ENCODE measurements at places on chromosomes 16 and 17.

GRCh38 chr16:19919142-19919541, 34.5 kb upstream of the GPRC5B start:
- DNase-seq, result no peak

DNA sequence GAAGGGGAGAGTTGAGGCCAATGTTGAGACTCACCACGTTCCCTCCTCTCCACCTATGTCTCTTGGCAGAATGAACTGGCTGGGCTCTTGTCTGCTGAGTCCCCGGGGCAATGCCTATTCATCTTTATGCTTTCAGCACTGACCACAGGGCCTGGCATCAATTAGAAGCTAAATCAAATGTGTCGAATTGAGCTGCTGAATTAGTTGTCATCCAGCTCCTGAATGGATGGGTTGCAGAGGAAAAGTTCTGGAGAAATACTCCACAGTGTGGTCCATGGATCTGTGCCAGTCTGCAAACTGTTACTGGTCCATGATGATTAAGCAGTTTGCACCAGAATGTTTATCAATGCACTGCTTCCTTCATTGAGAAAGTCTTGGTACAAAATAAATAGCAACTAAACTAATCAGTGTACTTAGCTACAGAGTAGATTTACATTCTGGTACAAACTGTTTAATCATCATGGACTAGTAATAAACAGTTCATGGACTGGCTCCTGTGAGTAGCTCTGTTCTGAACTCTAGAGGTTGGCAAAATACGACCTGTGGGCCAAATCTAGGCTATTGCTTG, 4.6 kb downstream of the CNGB1 start:
- no peak for DNase-seq

- no peak for DNase-seq
These were observed 5.2 kb downstream of the RND2 start for GRCh38 chr17:43030137-43030767.

DNA sequence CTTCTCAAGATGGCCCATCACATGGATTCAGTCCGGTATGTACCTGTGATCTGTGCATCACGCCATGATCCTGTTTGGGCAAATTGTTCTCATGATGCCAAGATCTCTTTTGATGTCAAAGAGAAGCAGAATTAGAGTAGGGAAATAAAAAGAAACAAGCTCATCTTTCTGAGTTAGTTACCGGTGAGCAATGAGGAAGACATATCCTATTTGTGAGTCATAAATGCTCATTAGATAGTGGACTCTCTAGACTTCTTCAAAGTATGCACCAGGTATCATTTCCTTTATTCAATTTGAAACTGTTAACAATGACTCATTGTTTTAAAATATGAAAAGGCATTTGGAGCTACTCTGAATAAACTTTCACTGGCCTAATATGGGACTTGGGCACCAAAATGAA, 8.0 kb upstream of the KRTAP4-12 start:
- no peak for DNase-seq

DNA sequence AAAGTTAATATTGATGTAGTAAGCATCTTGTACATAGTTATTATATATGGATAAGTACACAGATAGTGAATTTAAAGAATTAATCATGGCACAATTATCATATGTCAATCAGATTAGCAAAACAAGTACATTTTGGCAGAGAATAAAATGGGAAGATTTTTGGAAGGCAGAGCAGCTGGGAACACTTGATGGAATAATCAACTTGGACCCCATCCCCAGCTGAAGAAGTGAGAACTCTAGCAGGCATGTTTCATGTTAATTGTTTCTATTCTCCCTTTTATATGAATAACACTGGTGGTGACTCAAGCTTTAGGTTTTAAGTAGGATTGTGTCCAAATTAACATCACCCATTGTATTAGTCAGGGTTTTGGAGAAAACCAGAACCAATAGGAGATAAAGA, 198.7 kb downstream of the KCNJ2 start:
- no peak for DNase-seq

DNA sequence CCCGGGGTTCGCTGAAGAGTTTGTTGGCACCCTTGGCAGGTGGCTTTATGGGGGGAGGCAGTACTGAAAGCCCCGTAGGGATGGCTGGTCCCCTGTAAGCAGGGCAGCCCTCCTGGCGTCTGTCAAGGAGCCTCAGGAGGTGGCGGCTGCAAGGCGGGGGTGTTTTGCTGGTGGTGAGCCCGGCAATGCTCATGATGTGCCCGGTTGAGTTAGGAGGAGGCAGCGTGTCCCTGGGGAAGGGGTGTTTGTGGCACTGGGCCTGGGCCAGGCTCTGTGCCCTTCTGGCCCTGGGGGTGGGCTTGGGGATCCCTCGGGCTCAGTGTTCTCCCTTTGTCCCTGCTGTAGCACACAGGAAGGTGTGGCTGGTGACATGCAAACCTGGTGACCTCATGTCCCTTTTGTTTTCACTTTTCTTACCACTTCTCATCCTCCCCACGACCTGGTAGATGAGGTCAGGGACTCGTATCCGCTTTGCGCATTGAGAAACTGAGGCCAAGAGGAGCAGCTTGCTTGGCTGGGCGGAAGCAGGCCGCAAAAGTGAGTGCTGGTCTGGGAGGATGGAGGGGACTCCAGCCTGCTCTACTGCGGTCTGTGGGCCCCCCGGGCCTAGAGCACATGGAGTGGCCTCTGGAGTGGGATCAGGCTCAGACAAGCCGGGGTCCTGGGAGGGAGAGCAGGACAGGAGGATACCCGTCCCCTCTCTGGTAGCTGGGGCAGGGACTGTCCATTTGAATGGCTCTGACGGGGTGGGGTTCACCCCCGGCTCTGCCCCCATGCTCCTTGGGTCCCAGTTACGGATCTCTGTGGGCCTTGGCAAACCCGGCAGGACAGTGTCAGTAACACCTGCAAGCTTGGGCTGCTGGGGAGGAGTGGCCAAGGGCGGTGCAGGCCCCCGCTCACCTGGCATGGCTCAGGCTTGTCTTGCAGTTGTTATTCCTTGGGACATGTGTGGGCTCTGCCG, 2.2 kb downstream of the SNN start:
- DNase-seq, result no peak

GRCh38 chr17:352421-353212, at the start of gene RPH3AL:
RPH3AL (minus strand) TSS chr17:352807; CDS start chr17:327543, 25,264 bp downstream.
- no peak for DNase-seq

DNA sequence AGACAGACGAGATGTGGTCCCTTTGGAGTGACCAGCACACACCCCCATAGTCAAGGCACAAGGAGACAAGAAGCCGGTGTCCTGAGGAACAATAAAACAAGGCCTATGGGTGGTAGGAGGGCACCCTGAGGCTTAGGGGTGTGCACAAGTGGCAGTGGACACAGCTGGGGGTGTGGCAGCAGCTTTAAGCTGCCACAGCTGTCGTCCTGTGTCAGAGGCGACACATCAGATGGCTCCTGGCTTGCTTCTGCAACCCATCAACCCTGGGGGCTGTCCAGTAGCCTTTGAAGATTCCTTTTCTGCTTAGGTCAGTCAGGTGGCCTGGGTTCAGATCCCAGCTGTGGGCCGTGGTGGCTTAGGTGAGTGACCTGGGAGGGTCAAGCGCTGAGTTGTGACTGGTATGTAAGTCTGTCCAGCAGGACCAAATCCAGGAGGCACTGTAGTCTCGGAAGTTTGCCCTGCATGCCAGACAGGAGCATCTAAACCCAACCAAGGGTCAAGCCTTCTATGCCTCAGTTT, 15.8 kb downstream of the DRC3 start:
- DNase-seq, result no peak

DNA sequence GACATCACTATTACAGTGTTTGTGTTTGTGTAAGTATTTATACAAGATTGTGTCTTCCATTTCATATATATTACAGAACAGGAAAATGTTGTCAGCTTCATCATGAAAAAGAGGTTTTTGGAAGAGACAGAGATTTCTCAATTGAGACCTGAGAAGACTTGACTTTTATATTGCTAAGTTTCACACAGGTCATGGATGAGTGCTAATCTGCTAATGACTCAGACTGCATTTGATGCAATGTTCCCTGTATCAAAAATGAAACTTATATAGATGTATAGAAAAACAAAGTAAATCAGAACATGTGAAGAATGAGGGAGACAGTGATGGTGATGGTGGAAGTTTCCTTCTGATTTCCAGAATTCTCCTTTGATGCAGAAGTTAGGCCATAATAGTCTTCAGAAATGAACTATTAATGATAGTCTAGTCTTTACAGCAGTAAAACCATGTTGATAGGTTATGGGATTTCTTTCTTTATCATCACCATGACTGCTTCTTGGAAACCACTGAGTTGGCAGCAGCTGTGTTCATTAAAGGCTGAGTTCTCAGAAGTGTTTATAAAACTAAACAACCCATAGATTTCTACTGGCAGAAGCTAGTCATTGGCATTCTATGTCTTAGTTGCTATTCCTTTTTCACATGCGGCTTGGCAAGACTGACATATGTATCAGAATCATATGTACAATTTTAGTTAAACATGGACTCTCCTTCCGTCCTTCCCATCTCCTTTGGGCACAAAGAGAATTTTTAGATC, 56.1 kb downstream of the PCTP start:
- DNase-seq, result no peak
